ENCODE measurements at places on chromosomes 6 and 20. TPM values are rescaled to one million over a fixed set of nuclear protein-coding genes. Genes with fewer than 3 reads are reported as not detected.

GRCh38 chr6:43687079-43687436, 533 bp downstream of the MRPS18A start:
- DNase-seq: no peak

GRCh38 chr6:163412801-163413344, 1.6 kb upstream of the QKI start:
- DNase-seq: no peak

DNA sequence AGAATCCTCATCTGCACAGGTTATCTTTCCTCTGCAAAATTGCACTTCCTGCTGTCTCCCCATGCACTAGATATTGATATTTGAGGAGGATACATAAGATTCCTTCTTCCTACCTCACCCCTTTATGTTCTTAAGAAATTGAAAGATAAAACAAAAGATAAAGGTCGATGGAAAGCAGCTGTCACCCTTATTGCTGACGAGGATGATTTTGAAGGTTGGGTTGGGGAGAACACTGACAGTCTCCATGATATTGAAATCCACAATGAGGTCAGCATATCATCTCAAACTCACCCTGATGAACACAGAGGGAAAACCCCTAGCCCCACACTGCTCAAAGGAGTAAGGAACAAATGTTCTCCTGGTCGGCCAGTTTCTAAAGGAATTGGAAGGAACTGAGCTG, 110.6 kb upstream of the FUT9 start:
- DNase-seq: no peak

UBD gene
- not detected for total RNA-seq

- DNase-seq: no peak
These were observed 55.6 kb downstream of the GOPC start for GRCh38 chr6:117546674-117547073.

TRIM10 gene
- 0.98 TPM for total RNA-seq

SDC4 gene
- total RNA-seq: 100 TPM

JPH2 gene
- 0.17 TPM for total RNA-seq

- DNase-seq: no peak
These were observed 538.4 kb downstream of the HACE1 start for GRCh38 chr6:104321301-104321700.

DNA sequence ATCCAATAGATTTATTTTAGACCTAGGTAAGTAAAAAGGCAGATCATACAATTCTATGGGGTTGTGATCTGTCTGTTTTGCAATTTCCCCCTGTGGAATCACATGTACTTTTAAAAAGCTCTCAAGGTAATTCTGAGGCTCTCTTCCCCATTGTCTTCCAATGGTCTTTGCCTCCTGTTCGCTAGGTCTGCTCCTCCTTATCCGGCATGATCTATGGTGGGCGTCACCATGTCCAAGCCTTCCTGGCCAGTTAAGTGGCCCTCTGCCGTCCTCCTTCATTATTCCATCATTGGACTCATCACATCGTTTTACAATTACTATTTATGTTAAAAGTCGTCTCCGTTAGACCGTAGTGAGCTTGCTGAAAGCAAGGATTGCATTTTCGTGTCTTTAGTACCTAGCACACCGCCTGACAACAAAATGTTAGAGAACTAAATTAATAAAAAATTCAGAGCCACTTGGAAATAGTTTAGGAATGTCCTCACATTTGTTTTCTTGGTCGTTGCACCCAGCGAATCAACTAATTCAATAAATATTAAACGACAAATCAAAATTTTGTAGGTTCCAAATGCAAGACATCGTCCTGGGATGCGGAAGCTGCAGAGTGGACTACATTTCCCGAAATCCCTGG, 2.2 kb upstream of the STXBP5 start:
- no peak for DNase-seq

- no peak for DNase-seq
These were observed 43.6 kb downstream of the FGD2 start for GRCh38 chr6:37048851-37049757.

DNA sequence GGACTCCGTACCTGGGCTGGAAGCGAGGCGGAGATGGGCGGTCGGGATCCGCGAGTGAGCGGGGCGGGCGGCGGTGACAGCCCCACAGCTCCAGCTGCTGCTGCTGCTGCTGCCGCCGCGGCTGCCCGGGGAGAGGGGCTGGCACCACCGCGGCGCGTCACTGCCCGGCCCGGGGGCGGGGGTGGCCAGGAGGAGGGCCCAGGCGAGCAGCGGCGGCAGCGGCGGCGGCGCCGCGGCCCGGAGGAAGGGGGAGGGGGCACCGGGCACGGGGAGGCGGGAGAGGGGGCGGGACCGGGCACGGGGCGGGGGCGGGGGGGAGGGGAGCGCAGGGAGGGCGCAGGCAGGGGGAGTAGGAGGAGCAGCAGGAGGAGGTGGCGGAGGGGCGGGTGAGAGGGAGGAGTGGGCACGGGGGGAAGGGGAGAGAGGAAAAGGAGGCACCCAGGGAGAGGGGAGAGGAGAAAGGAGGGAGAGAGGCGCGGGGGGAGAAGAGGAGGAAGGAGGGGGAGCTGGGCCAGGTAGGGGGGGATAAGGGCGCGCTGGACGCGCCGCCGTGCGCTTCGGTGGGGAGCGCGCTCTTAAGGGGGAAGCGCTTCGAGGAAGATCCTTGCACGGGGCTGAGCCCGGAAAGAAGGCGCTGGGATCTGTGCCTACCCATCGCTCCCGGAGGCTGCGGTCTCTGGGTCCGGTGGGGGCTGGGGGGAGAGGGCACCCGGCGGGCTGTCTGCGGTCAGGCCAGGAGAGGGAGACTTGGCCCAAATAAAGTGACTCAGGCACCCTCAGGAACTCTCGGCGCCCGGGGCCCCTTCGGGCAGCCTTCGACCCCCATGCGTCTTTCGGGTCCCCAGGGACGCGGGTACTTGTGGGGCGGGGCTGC, 101.5 kb downstream of the NOL4L start:
- peak; percentile 3 for DNase-seq

RGL2 gene
- 53.4 TPM for total RNA-seq

DNA sequence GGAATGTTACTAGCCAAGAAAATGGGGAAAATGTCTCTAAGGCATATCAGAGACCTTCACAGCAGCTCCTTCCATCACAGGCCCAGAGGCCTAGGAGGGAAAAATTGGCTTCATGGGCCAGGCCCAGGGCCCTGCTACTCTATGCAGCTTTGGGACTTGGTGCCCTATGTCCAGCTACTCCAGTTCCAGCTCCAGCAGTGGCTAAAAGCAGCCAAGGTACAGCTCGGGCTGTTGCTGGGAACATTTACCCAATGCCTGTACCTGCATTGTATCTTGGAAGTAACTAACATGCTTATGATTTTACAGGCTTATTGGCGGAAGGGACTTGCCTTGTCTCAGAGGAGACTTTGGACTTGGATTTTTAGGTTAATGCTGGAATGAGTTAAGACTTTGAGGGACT, 390.6 kb downstream of the GRIK2 start:
- no peak for DNase-seq
